ENCODE measurements at places on chromosomes 12 and 14. TPM values are rescaled to one million over a fixed set of nuclear protein-coding genes. Genes with fewer than 3 reads are reported as not detected.

SELPLG gene
- 1.3 TPM for total RNA-seq

WBP11 gene
- 19.2 TPM for total RNA-seq

GPR84 gene
- not detected for total RNA-seq

PABPN1 gene
- 128 TPM for total RNA-seq

- peaks cover 4% of the 10 kb centered on the region for H3K4me1 ChIP-seq
- no peaks in the 10 kb centered on the region for H3K36me3 ChIP-seq
- H3K27me3 ChIP-seq = no peaks in the 10 kb centered on the region
- DNase-seq = no peak
Observed at GRCh38 chr14:72444701-72445100, 449.2 kb downstream of the DPF3 start.

- DNase-seq = no peak
- no peaks in the 10 kb centered on the region for H3K4me1 ChIP-seq
- no peak overlapping the region for H3K27ac ChIP-seq
- no peaks in the 10 kb centered on the region for H3K36me3 ChIP-seq
Observed at GRCh38 chr12:4771960-4772566, 51.9 kb downstream of the GALNT8 start.

GRCh38 chr12:98532687-98533304 is 17.4 kb downstream of the TMPO start:
- no peaks in the 10 kb centered on the region for H3K27me3 ChIP-seq
- H3K36me3 ChIP-seq = peaks cover 81% of the 10 kb centered on the region

DNA sequence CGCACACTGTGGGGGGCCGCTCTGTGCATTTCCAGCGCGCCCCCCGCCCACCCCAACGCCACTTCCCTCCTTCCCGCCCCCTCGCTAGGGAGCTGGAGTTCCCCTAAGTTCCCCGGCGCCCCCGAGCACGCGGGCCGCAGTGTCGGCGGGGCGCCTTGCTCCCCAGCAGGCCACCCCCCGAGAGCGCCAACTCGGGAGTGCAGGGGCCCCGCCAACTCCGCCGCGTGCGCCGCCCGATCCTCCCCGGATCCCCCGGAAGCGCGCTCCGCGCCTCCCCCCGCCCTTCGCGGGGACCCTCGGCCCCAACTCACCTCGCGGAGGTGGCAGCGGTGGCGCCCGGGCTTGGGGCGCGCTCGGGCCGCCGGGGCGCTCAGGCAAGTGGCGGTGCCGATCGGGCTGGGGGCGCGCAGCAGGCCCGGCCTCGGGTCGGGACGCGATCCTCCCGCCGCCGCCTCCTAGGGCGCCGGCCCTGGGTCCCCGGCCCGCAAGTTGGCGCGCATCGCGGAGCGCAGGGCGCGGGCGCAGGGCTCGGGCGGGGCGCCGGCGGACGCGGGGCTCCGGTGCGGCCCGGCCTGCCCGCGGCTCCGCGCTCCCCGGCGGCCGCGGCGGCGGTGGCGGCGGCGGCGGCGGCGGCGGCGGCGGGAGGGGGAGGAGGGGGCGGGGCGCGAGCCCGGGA is at the start of gene NCOR2:
Gene NCOR2 (minus strand): TSS at position 616 of the 676 bp plus-strand sequence. CDS start 72,361 bp downstream, outside the sequence.
- peak; percentile 79 for DNase-seq
- peaks cover 54% of the 10 kb centered on the region for H3K4me1 ChIP-seq
- H3K27me3 ChIP-seq = no peaks in the 10 kb centered on the region
- no peaks in the 10 kb centered on the region for H3K36me3 ChIP-seq
- H3K4me3 ChIP-seq = peak within 1 kb of the TSS; percentile 92
- H3K27ac ChIP-seq = peak within 1 kb of the TSS; percentile 98

DNA sequence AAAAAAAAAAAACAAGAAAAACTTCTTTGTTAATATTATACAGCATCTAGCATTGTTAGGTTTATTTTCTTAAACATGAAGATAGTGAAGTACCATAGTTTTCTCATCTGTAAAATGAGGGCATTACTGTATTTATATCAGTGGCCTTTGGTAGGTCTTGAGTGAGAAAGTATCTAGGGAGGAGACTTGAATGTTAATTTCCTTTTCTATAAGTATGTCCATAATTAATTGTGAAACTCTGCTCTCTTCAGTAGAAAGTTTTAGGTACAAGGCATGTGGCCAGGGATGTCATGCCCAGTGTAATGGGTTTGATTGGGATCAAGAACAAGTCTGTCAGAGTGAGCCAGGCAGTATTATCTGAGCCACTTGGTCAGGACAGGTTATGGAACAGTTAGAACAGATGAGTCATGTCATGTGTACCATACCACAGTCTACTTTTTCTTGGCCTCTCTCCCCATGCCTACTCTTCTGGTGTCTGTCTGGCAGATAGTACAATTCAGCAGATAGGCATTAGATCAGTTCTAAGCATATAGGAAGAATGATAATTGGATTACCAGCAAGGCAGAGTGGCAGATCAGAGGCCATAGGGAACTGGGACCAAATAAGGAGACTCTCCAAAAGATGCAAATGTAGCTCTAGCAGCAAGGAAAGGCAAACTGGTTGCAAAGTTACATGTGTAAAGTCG is 30.4 kb downstream of the FBXO34 start:
- no peak overlapping the region for H3K4me3 ChIP-seq
- no peak overlapping the region for H3K27ac ChIP-seq
- DNase-seq = no peak

DNA sequence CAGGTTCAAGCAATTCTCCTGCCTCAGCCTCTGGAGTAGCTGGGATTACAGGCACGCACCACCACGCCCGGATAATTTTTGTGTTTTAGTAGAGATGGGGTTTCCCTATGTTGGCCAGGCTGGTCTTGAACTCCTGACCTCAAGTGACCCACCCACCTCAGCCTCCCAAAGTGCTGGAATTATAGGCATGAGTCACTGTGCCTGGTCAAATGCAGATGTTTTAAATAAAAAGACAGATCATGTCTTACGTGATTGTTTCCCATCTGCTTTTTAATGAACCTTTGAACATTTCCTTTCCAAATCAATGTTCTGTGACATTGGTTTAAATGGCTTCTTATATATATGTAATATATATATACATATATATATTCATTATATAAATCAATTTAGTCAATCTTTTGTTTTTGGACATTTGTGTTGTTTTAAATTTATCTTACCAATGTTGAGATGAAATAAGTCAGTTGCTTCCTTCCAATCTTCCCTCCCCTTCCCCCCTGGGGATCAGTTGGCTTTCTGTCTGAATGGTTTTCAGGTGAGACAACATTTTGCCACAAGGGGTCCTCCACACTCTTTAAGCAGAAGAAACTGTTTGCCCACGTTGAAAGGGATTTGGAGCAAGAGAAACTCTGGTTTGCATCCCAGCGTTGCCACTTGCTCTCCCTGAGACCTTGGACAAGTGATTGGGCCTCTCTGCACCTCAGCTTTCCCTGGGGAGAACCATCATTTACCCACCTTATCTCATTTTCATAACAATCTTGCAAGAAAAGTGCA is 47.6 kb upstream of the RBM19 start:
- H3K27ac ChIP-seq = no peak overlapping the region
- no peak overlapping the region for H3K4me3 ChIP-seq
- H3K4me1 ChIP-seq = no peaks in the 10 kb centered on the region
- no peaks in the 10 kb centered on the region for H3K36me3 ChIP-seq
- H3K27me3 ChIP-seq = peaks cover 7% of the 10 kb centered on the region

DNA sequence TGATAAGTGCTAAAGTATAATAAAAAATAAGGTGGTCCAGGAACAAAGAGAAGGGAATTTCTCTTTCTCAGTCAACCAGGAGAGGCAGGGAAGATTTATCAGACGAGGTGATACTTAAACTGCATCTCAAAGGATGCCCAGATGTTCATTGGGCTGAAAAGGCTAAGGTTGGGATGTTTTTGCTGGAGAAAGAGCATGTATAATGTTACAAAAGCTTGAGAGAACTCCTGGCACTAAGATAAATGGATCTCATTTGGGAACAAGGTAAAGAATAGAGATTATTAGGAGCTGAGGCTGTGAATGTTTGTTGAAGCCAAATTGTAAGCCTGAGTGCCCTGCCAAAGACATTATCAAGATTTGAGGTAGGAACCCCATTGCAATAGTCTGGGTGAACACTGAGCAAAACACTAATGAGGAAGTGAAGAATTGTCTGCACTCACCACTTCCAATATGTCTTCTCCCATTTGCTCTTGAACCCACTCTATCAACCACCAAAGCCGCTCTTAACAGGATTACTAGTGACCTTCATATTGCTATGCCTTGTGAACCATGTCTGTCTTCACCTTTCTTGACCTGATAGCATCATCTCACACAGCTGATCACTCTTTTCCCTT is 149.0 kb upstream of the ARID2 start:
- no peak overlapping the region for H3K4me3 ChIP-seq
- peaks cover 10% of the 10 kb centered on the region for H3K4me1 ChIP-seq
- H3K27me3 ChIP-seq = no peaks in the 10 kb centered on the region
- no peak for DNase-seq

GRCh38 chr12:51189790-51190355 is 16.9 kb upstream of the TFCP2 start:
- H3K36me3 ChIP-seq = peaks cover 32% of the 10 kb centered on the region
- no peak overlapping the region for H3K27ac ChIP-seq
- no peak for DNase-seq
- no peak overlapping the region for H3K4me3 ChIP-seq

- H3K36me3 ChIP-seq = no peaks in the 10 kb centered on the region
- no peaks in the 10 kb centered on the region for H3K27me3 ChIP-seq
- no peak overlapping the region for H3K4me3 ChIP-seq
- H3K4me1 ChIP-seq = no peaks in the 10 kb centered on the region
- H3K27ac ChIP-seq = no peak overlapping the region
- peak; percentile 34 for DNase-seq
Observed at GRCh38 chr12:63940310-63941005, 96.0 kb downstream of the SRGAP1 start.

DNA sequence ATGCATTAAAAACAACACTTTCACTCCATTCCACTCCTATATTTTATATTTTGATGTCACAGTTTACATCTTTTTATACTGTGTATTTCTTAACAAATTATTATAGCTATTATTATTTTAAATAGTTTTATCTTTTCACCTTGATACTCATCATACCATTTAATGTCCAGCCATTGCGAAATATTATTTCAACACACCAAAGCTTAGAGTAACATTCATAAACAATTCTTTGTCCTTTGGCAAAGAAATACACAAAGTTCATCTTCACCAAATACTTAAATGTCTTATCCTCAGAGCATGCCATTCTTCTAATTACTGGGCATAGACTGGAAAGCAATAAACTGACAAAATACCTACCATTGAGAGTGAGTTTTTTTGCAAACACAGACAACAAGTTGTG is 1963.4 kb upstream of the FLRT2 start:
- H3K27ac ChIP-seq = no peak overlapping the region
- no peak overlapping the region for H3K4me3 ChIP-seq
- no peaks in the 10 kb centered on the region for H3K36me3 ChIP-seq
- no peak for DNase-seq

- peaks cover 36% of the 10 kb centered on the region for H3K4me1 ChIP-seq
- H3K27me3 ChIP-seq = no peaks in the 10 kb centered on the region
- no peak for DNase-seq
- peaks cover 40% of the 10 kb centered on the region for H3K36me3 ChIP-seq
Observed at GRCh38 chr14:69779088-69779487, 12.1 kb downstream of the SRSF5 start.

DNA sequence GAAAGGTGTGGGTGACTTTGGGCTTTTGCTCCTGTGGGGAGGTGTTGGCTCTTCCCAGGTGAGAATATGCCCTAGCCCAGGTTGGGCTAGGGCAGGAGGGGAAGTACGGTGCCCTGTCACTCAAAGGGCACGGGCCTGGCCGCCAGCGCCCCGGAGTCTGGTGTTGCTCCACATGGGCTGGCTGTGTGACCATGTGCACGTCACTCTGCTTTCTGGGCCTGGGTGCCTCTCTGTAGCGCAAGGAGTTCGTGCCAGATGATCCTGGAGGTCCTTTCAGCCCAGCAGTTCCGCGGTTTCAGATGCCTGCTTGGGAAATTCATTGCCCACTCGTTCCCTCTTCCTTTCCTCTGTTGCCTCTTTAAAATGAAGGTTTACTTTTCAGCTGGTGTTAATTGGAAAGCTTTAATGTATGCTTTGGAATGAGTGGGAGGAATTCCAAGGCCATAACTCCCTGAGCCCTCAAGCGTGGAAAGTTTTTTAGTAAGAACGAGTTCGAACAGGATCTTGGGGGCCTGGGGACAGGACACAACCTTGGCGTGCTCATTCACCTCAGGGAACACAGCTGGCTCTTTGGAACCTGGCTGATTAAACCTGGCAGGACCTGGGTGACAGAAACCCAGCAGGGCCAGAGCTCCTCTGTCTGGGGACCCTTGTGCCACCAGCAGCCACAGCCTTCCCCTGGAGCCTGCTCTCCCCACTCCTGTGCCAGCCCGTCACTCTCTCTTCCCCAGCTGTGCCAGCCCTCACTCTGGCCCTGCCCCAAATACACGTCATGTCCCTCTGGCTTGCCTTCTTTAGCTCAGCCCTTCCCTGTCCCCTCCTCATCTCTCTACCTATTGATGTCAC is 42.8 kb downstream of the TSPAN9 start:
- no peaks in the 10 kb centered on the region for H3K27me3 ChIP-seq
- peaks cover 53% of the 10 kb centered on the region for H3K4me1 ChIP-seq
- H3K27ac ChIP-seq = no peak overlapping the region
- no peak for DNase-seq
- H3K4me3 ChIP-seq = no peak overlapping the region

DNA sequence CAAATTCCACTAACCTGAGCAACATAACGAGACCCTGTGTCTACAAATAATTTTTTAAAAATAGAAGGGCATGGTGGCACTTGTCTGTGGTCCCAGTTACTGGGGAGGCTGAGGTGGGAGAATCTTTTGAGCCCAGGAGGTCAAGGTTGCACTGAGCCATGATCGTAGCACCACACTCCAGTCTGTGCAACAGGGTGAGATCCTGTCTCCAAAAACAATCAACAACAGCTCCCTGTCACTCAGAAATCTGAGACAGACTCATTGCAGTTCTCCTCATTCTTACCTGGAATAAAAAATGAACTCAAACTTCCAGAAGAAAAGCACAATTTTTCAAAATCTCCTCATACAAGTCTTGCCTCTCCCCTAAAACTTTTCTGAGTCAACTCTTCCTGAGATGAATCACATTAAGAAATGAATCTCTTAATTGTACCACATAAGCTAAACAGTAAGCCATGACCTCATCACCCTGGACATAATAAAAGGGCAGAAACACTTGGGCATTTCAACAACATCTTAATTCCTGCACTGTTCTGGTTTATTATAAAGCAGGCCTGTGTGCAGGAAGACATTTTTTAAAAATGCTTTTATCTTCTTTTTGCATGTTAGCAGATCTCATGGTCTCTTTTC is 214.3 kb upstream of the CDKN3 start:
- H3K4me1 ChIP-seq = peaks cover 10% of the 10 kb centered on the region
- no peak overlapping the region for H3K4me3 ChIP-seq
- DNase-seq = no peak
- H3K27ac ChIP-seq = no peak overlapping the region
- no peaks in the 10 kb centered on the region for H3K36me3 ChIP-seq

DNA sequence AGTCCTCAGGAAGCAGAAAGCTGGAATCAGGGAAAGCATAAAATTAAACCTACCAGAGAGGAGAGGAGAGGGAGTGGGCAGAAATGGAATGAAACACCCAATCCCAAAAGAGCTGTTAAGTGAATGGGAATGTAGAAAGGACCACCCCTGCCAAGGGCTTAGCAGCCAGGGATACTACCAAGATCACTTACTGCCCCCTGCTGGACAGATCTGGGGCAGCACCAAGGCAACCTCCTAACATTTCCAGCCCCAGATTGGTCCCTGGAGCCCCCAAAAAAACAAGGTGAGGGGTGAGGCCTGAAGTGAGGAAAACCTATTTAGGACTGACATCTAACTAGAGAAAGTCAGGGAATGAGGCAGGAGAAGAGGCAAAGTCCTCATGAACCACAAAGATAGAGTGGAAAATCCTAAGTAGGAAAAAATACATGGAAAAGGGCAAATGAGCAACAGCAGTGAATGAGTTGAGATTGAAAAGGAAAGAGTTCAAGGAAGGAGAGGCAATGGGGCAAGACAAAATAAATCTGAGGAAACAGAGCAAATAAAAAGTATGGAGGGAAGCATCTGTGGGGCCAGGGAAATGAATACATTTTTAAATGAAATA is 11.2 kb upstream of the FKBP11 start:
- H3K27me3 ChIP-seq = no peaks in the 10 kb centered on the region
- no peak overlapping the region for H3K27ac ChIP-seq
- H3K4me1 ChIP-seq = peaks cover 4% of the 10 kb centered on the region
- no peak overlapping the region for H3K4me3 ChIP-seq
